ENCODE measurements at places on chromosomes 16 and 17.

- peak; percentile 47 for DNase-seq
Observed at GRCh38 chr16:90046122-90046970, 27.1 kb upstream of the DBNDD1 start.

DNA sequence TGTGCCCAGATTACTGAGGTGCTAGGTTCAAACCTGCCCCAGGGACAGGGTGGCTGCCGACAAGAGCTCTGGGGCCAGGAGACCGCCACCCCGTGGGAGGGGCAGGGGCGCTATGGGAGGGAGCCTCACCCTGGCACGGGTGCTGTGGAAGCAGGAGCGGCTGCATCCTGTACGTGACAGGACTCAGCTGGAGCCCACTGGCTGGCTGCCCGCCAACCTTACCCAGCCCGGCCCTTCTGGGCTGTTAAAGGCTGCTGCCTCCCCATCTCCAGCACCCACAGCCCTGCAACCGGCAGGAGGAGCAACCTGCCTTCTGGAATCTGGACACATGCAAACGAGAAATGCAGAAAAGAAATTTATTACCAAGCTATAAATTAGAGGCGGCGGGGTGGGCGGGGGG lies 11.2 kb downstream of the PAM16 start:
- peak; percentile 23 for DNase-seq

DNA sequence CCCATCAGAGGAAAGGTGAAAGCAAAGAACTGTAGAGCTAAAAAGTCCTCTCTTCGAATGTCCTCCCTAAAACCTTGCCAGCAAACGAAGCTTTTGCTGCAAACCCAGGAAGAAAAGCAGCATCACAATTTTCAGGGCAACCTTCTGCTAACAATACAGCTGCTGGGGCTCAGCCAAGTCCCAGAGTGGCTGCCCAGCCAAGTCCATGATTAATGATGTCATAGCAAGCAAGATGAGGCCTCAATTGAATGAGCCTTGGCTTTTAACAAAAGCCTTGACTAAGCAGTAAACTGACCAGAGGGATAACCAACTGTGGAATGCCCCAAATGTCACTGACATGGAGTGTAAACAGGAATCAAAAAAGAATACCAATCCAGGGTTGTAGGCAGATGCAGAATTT lies 342.7 kb downstream of the PMP22 start:
- no peak for DNase-seq

- DNase-seq: no peak
Observed at GRCh38 chr17:55275894-55276804, 11.4 kb downstream of the HLF start.

GRCh38 chr16:14369734-14370598 lies 260.1 kb downstream of the PARN start:
- no peak for DNase-seq

DNA sequence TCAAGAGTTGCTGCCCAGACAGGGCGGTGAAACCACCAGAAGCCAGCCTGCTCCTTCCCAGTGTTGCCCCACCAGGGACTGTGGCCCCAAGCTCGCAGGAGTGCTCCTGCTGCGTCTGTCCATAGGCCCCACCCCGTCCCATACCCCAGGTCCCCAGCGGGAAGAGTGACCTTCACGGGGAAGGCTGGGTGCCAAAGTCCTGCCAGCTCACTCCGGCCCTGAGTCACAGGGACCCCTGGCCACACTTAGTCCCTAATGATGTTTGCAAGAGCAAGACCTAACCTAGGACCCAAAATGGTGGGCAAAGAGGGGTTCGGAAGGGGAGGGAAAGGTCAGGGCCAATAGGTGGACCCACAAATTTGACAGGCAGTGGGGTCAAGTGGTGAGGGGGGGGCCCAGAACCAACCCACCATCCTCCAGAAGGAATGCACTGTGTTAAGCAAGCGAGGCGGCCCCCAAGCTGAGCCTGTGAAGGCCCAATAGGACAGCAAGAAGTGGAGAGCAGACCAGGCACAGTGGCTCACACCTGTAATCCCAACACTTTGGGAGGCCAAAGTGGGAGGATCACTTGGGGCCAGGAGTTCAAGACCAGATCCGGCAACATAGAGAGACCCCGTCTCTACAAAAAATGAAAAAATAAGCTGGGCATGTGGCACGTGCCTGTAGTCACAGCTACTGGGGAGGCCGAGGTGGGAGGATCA lies 3.3 kb downstream of the DOK4 start:
- no peak for DNase-seq

GRCh38 chr16:138049-138417 lies 440 bp downstream of the NPRL3 start:
- DNase-seq: peak; percentile 27

DNA sequence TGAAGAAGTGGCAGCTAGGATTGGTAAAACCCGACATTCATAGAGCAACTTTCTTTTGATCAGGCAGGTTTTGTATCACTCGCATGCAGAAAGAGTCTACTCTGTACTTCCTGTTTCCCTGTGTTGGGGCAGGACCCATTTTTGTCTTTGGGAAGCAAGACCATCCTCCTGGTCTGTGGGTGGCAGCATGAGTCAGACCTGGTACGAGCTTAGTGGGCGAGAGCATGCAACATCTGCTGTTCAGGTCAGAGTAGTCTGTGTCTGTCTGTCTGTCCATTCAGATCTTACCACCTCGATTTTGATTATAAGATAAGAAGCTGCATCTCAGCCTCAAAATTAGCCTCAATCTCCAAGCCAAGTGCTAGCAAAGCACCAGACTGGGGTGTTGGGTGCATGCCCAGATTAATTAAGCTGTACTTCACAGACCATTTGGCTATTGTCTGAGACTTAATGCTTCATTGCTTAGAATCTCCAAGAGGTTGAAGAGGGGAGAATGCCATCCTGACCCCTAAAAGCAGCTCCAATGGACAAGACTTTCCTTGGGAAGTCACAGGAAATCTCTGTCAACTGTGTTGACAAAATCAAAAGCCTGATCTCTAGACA lies 110.9 kb downstream of the XYLT1 start:
- DNase-seq: peak; percentile 57

DNA sequence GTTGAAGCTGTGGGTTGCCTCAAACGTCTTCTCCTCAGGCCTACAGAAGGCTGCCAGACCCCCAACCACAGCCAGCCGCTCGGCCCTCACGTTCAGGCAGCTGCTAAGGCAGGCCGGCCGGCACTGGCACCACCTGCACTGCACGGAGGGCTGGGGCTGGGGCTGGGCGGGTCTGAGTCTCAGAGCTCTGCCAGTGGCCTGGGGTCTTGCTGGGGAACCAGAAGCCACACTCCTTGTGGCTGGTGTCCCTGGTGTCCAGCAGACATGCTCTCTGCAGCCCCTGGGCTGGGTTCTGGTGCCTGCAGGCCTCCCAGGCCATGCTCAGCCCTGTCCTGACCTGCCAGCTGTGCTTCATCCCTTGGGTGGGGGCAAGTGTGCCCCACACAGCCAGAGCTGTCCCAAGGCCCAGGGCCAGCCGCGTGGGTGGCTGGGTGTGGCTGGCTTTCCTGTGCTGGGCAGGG lies 42.0 kb downstream of the BAHCC1 start:
- DNase-seq: no peak

DNA sequence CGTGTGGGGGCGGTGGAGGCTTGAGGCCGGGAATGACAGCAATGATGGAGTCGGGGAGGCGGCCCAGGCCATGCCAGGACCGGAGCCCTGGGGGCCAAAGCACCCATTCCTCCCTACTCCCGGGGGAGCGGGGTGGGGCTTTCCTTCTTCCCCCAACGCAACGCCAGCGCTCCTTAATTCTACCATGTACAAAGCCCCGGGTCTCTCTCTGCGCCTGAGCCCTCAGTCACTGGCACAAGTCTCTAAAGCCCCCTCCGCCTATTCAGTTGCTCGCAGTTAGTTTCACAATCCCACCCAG lies 245 bp upstream of the RNF227 start:
- DNase-seq: peak; percentile 32

GRCh38 chr17:75756451-75757085 lies 8.4 kb downstream of the GALK1 start:
- no peak for DNase-seq

DNA sequence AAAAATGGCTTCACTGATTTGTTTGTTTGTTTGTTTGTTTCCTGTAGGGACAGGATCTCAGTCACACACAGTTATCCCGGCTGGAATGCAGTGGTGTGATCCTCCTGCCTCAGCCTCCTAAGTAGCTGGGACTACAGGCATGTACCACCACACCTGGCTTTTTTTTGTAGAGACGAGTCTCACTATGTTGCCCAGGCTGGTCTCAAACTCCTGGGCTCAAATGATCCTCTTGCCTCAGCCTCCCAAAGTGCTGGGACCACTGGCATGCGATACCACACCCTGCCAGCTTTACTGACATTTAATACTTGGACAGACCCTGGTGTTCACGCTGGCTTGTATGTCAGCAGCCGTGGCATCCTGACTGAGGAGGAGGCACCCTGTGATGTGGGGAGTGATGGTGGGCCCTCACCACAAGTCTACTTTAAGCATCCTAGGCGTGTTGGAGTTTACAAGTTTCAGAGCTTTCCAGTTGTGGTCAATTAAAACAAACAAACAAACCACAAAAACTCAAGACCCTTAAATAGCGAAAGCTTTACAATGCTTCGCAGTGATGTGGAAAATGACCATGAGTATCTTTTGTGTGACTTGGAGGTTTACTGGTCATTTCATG lies 5.1 kb downstream of the ABCA3 start:
- DNase-seq: no peak

GRCh38 chr16:17105239-17105797 lies 365.4 kb downstream of the XYLT1 start:
- no peak for DNase-seq

DNA sequence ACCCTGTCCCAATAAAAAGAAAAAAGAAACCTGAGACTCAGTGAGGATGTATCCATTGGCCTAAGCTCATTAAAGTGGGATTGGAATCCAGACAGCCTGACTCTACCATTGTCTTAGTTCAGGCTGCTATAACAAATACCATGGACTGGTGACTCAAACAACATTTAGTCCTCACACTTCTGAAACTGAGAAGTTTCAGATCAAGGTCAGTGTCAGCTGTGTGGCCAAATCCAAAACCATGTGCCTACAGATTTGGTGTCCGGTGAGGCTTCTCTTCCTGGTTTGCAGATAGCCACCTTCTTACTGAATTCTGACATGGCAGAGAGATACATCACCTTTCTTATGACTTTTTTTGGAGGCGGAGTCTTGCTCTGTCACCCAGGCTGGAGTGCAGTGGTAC lies 53.3 kb upstream of the KDM8 start:
- DNase-seq: no peak

GRCh38 chr16:84953190-84953746 lies 58.1 kb downstream of the ZDHHC7 start:
- DNase-seq: no peak

- DNase-seq: peak; percentile 2
Observed at GRCh38 chr16:15765880-15766279, 90.9 kb downstream of the MYH11 start.

GRCh38 chr17:2094891-2095535 lies 40.1 kb downstream of the HIC1 start:
- peak; percentile 71 for DNase-seq

DNA sequence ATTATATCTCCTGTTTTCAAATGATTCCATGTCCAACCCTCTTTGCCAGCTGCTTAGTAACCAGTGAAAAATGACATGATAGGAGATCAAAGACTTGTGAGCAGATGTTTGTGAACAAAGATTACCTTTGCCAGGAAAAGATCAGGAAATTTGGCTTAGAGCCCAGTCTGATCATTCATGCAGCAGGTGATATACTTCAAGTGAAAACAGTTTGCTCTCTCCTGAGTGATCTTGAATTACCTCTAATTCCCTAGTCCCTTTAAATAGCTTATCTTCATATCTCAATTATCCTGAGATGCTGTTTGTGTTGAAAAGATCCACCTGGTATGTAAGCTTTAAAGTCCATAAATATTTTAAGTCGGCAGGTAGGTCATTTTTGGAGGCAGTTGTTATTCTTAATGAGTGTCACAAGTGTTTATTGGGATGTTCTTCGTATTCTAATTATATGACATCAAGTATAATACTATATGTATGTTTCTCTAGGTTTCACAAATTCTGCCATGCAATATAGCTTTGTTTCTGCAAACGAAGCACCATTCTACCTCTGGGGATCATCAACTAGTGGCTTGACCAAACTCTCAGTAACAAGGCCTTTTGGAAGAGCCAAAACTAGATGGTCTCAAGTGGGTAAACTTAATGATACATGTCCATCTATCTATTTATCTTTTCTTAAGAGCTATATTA lies 13.2 kb upstream of the VPS35L start:
- peak; percentile 93 for DNase-seq

GRCh38 chr16:17574256-17574655 lies 103.5 kb upstream of the XYLT1 start:
- no peak for DNase-seq

All from NCI-H1092 treated with DMSO at 0.1 percent for 48 hours (cell line).